Naive thymus-derived CD8-positive, alpha-beta T cell (primary cell): ENCODE measurements at places on chromosomes 2 and 18.

DNA sequence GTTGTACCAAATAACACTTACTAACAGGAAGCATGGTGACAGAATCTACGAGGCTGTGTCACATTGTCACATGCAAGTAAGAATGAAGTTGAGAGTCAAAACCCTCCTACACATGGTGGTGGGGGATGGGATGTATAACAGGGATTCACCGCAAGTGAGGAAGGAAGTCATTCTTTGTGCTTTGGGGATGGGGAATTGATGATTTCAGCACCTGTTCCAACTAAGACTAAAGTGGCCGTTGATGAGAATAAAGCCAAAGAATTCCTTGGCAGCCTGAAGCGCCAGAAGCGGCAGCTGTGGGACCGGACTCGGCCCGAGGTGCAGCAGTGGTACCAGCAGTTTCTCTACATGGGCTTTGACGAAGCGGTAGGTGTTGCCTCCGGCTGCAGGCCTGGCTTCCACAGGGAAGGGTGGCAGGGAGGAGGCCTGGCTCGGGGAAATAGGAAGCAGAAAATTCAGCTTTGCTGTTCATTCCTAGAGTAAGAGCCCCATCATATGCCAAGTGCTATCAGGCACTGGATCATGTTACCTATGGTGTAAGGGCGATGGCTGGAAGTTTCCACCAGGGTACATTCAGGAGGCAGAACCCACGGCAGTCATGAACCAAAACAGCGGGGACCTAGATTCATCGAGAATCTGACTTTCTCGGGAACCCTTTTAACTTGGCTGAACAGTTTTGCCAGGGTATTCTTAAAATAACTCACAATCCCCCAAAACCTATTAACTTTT lies 120.3 kb downstream of the UXS1 start:
- H3K36me3 ChIP-seq, result no peaks in the 10 kb centered on the region
- peaks cover 20% of the 10 kb centered on the region for H3K4me1 ChIP-seq
- no peak for DNase-seq
- peaks cover 2% of the 10 kb centered on the region for H3K27me3 ChIP-seq
- peak overlapping the region; percentile 43 for H3K27ac ChIP-seq

DNA sequence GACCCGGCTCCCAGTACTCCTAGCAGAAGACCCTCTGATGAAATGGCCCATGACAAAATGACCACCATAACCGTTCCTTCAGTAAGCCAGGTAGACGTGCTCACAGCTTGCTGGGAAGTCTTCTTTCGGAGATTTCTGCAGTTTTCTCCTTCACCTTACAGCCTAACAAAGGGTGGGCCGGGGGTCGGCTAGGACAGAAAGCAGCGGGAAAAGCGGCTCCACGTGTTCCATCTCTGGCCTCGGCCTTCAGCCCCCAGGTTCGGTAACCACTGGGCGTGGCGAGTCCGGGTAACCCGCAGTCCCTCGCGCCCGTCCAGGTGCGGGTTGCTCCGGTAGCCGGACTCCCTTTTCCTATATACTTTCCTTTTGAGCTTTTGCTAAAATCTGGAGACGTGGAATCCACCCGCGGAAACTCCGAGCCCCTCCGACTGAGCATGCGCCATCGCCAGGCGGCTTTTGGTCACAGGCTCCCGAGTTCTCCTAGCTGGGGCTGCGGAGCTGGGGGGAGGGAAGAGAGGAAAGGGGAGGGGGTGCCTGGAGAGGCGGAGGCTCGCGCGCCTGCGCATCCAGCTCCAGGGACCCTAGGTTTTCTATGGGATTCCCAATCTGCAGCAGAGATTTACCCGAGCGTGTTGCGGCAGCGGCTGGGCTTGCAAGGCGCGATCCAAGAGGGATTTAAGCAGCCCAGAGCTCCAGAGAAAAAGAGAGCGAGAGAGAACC lies at the start of gene VSNL1:
Gene VSNL1 (plus strand): TSS at position 604 of the 720 bp plus-strand sequence. CDS start 51,379 bp downstream, outside the sequence.
- no peak for DNase-seq
- no peak within 1 kb of the TSS for H3K27ac ChIP-seq
- no peak within 1 kb of the TSS for H3K4me3 ChIP-seq
- peaks cover 59% of the 10 kb centered on the region for H3K27me3 ChIP-seq
- H3K36me3 ChIP-seq, result no peaks in the 10 kb centered on the region

DNA sequence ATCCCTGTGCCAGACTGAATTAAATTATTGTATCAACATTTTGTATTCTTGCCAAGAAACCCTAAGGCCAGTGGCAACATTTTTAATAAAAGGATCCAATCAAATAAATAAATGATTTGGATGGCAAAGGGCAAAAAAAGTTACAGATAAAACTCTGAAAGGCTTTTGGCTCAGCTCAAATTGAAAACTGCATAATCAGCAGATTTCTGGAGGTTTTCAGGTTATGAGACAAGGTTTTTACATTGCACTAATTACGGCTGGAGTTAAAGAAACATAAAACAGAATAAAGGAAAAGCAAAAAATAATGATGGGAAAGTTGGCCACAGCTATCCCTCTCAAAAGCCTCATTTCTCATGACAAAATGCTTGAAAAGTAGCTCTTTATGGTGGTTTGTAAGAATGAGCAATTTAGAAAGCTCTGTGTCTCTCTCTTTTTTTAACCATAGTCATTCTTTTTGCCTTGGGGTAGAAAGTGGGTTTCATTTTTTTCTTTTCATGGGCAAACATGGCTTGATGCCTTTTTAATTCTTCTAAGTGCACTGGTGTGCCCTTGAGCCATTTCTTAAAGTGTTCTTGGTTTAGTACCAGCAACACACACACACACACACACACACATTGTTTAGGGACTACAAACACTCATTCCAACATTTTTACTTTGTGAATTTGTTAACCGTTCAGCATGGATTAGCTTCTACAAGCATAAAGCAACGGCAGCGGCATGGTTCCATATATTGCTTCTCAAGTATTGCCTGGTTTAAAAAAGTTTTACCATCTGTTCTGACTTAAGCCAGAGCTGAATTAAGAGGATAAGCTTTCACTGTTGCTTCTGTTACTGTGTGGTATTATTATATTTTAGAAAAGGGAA lies 747.1 kb upstream of the FSHR start:
- no peaks in the 10 kb centered on the region for H3K36me3 ChIP-seq
- DNase-seq, result no peak
- no peaks in the 10 kb centered on the region for H3K27me3 ChIP-seq
- H3K4me1 ChIP-seq, result no peaks in the 10 kb centered on the region
- no peak overlapping the region for H3K27ac ChIP-seq
- H3K4me3 ChIP-seq, result no peak overlapping the region

DNA sequence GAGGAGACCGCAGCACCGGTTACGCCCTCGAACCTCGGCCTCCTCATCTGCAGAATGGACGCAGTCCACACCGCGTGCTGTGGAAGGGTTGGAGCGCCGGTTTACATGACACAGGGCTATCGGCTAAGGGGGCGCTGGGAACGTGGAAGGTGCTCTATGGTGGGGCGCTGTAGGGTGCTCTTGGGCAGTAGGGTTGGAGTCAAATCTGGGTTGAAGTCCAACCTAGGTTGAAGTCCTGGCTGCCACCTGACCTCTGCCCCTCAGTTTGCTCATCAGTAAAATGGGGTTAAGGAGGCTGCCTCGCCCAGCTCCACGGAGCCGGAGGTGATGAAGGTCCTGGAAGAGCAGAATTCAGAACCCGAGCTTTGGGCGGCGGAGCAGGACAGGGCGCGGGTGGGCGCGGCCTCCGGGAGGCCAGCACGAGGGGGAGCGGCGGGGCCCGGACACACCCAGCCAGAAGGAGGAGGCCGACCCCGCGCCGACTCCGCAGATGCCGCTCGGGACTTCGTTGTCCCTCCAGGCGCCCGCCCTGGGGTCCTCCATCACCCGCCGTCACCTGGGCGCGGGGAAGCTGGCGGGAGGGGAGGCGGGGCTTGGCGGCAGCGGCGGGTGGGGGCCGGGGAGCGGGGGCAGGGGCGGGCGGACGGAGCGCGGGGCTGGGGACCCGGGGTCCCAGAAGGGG lies 558 bp upstream of the GAREM2 start:
- H3K4me3 ChIP-seq, result peak overlapping the region; percentile 87
- peaks cover 19% of the 10 kb centered on the region for H3K27me3 ChIP-seq
- H3K27ac ChIP-seq, result no peak overlapping the region
- H3K36me3 ChIP-seq, result peaks cover 9% of the 10 kb centered on the region
- DNase-seq, result no peak
- peaks cover 14% of the 10 kb centered on the region for H3K4me1 ChIP-seq

DNA sequence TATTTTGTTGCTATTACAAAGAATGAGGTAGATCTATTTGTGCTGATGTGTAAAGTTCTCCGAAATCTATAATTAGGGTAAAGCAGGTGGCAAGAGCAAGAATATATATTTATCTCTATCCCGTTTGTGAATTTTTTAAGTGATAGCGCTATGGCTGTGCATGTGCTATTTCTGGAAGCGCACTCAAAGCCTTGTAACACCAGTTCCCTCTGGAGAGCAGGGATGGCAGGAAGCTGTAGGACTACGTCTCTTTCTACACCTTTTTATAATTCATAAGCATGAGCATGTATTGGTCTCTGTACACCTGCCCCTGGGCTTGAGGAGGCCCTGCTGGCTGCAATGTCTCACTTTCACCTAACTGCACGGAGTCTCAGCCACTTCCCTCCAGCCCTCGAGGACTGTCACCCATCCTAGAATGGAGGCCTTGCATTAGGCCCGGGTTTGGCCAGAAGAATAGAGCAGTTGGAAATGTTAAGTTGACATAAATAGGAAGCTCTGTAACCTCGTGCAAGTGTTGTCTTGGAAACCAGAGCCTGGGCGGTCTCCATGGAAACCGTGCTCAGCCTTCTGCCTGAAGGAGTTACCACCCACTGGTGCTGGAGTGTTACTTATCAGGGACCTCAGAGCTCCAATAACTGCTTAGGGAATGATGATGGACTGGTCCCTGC lies 20.9 kb downstream of the ITM2C start:
- no peak for DNase-seq
- H3K27ac ChIP-seq, result no peak overlapping the region
- peaks cover 5% of the 10 kb centered on the region for H3K4me1 ChIP-seq

DNA sequence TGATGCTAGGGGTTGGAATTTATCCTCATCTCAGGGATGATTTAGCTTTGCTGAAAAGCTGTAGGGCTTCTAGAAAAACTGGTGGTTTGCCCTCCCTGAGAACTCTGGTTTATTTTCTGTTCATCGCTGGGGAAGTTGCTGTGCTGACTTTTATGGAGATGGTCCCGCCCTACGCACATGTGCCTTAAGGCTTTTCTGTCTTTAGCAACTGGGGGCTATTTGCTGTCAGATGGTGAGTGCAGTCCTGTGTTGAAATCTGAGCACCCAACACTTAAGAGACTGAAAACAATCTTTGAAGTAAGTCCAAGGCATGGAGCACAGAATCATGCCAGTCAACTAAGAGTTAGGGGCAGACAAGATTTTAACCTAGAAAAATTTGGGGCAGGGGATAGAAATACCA lies 2148.4 kb upstream of the CELF4 start:
- DNase-seq, result no peak
- H3K36me3 ChIP-seq, result no peaks in the 10 kb centered on the region
- no peak overlapping the region for H3K4me3 ChIP-seq
- no peak overlapping the region for H3K27ac ChIP-seq

- H3K36me3 ChIP-seq, result no peaks in the 10 kb centered on the region
- H3K4me1 ChIP-seq, result no peaks in the 10 kb centered on the region
- no peak for DNase-seq
Measured at GRCh38 chr2:109525836-109526235, 87.9 kb downstream of the SEPTIN10 start.

DNA sequence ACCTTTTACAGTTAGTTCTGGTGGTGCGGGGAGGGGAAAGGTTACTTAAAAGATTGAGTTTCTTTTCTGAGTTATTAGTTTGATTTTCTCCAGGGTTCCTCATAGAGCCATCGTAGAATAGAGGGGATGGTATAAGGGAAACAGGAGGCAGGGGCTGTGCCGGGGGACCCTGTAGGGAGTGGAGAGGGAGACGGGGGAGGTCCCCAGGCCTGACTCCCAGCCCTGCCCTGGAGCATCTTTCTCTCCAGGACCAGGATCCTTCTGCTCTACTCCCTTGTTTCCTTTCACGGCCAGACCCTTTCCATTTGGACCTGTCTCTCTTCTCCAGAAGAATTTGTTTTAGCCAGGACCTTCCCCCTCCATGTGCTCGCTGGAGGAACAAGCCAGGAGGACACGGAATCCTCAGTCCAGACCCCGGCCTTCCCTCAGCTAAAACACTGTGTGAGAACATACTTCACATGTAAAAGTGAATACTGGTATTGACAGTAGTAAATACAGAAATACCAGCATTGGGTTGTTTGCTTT lies 35.4 kb downstream of the DGKD start:
- H3K4me1 ChIP-seq, result peaks cover 66% of the 10 kb centered on the region
- DNase-seq, result no peak
- H3K27me3 ChIP-seq, result no peaks in the 10 kb centered on the region
- peak overlapping the region; percentile 56 for H3K27ac ChIP-seq
- peak overlapping the region; percentile 11 for H3K4me3 ChIP-seq
- peaks cover 66% of the 10 kb centered on the region for H3K36me3 ChIP-seq

DNA sequence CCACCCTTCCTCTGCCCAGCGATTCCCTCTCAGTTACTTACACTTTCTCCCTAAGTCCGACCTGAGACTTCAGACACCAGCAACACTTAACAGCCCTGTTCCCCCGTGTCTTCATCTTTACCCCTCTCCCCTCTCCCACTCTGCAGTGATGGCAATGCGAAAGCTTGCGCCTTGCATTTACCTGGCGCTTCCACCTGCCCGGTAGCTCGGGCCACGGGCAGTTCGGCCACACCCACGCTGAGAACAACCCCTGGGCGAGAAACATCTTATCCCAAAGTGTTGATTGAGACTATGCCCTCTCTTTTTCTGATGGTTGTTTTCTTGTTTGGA lies 558 bp downstream of the DNAJC10 start:
- H3K27ac ChIP-seq, result no peak overlapping the region
- H3K27me3 ChIP-seq, result no peaks in the 10 kb centered on the region
- H3K36me3 ChIP-seq, result no peaks in the 10 kb centered on the region
- H3K4me3 ChIP-seq, result no peak overlapping the region
- H3K4me1 ChIP-seq, result peaks cover 3% of the 10 kb centered on the region
- no peak for DNase-seq

DNA sequence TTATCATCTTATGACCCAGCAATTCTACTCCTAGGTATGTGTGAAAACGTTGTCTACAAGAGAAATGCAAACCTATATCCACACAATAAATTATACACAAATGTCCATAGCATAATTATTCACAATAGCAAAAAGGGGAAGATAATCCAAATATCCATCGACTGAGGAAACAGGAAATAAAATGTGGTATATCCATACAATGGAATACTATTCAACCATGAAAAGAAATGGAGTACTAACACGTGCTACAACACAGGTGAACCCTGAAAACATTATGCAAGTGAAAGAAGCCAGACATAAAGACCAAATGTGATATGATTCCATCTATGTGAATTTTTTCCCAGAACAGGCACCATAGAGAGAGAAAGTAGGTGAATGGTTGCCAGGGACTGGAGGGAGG lies 72.1 kb downstream of the ACOXL start:
- no peak overlapping the region for H3K4me3 ChIP-seq
- peaks cover 23% of the 10 kb centered on the region for H3K4me1 ChIP-seq
- no peak overlapping the region for H3K27ac ChIP-seq
- peaks cover 34% of the 10 kb centered on the region for H3K27me3 ChIP-seq
- no peaks in the 10 kb centered on the region for H3K36me3 ChIP-seq
- no peak for DNase-seq

GRCh38 chr2:193907561-193907960 lies 1712.8 kb upstream of the TMEFF2 start:
- H3K36me3 ChIP-seq, result no peaks in the 10 kb centered on the region
- H3K27me3 ChIP-seq, result no peaks in the 10 kb centered on the region
- H3K4me1 ChIP-seq, result no peaks in the 10 kb centered on the region
- H3K27ac ChIP-seq, result no peak overlapping the region
